Frontal cortex (tissue), 4 donors: ENCODE measurements at places on chromosomes 12 and 14.

DNA sequence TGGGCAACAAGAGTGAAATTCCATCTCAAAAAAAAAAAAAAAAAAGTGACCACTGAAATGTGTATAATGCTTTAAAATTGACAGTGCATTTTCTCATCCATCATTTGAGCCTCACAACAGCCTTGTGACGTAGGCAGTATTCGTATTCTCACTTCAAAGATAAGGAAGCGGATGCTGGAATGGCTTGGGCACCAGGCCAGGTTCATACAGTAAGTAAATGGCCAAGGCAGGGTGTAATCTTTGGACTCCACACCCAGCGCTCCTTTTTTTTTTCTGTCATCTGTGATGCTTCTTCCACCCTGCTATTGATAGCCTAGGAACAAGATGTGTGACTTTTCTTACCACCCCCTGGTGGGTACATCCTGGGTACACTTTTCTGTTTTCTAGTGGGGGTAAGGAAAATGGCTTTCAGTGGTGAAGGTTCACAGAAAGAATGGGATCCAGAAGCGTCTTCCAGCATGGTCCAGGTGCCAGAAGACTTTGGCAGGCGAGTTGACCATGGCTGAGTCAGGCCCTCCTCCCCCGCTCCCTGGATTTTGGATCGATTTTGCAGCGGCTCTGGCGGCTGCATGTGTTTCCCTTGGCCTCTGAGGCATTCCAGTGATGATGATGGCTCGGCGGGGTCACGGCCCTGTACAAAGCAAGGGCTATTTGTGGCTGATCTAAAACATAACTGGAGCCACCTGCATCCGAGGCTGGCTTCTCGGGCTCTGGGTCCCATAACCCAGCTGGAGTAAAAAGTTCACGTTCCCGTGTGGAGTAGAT lies 110.6 kb downstream of the CACNA1C start:
- DNase-seq, result no peak

DNA sequence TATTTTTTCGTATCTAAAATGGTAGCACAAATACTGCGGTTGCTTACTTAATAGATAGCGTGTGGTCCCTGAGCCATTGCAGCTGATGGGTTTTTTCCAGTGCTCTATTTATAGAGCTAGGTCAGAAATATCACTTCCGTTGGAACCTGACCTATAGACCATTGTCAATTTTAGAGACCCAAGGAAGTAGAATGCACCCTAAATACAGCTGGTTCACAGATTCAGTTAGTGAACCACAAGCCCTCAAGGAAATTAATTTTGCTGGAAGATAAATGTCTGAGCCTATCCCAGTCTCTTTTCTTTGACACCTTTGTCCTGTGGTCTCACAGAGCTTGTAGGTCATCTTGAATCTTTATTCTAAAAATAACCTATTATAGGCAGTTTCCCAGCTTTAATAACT lies 391.0 kb downstream of the ZFP36L1 start:
- no peak for DNase-seq

DNA sequence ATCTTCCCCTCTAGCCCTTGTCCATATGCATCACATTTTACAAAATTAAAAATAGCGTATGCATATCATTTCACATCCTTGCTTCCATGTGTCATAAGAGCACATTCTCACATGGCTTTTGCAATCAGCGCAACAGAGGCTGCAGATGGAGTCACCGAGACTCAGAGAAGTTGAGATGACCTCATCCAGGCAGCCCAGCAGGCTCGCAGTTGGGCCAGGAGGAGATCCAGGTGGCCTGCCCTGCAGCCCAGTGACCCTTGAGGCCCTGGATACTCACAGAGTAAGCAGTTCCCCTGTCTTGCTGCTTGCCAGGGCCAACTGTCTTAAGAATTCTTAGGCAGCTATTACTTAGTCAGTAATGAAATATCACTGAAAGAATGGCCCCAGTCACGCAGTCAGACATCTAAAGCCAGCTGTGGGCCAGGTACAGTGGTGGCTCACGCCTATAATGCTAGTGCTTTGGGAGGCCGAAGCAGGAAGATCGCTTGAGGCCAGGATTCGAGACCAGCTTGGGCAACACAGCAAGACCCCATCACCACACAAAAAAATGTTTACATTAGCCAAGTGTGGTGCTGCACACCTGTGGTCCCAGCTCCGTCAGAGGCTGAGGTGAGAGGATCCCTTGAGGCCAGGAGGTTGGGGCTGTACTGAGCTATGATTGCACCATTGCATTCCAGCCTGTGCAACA lies 9.1 kb downstream of the CAMKK2 start:
- DNase-seq, result no peak

DNA sequence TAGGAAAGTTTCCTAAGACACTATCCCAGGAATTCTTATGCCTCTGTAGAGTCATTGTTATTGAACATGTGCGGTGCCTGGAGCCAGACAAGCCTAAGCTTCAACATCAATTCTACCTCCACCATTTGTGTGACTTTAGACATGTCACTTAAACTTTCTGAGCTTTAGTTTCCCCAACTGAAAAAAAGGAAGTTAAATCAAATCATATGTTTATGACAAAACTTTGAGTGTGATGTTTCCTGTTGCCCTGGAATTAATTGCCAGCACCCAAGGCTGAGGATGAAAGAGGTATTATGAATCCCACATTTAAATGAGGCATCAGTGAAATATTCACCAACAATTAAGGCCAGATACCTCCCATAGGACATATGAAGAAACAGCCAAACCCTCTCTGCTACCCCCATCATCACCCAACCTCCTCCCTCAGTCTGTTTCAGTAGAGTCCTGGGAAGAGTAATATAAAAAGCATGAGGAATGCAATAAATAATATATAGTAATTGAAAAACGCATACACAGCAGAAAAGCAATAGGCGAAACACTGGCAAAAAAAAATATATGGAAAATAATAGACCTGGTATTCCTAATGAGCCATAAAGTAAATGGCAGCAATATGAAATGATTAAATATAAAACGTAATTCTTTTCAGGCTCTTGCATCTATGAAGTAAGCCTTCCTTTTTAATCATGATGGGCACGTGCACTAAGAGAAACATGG lies 182.0 kb upstream of the DCN start:
- no peak for DNase-seq

DNA sequence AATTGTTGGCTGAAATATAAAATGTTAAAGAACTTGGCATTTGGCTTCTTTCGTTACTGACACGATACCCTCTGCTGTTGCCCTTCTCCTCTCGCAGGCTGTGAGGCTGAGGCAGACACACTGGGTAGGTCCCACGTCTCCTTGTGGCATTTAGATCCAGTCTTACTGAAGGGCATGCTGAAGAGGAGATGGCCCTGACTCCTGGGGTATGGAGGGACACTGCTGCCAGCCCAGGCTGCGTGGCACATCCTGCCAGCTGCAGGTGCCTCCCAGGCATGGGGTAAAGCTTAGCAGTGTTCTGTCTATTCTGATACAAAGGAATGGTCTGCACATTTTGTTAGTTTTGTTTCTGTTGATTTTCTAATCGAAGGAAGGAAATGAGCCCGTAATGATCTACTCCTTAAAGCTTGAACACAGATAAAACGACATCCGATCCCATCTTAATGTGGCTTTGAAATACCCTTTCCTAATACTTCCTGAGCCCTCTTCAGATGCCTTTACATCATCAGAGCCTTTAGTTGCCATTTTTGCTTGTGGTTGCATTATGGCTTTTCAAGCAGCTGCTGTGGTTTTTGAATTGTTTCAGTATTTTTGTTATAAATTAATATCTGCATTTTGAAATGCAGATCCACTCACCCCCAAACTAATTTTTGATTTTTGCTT lies 61.1 kb downstream of the WDR20 start:
- DNase-seq, result no peak

- DNase-seq, result no peak
Observed at GRCh38 chr14:65080960-65081747, 21.2 kb downstream of the MAX start.

GRCh38 chr12:43338848-43339526 lies 213.0 kb downstream of the ADAMTS20 start:
- no peak for DNase-seq

- DNase-seq, result no peak
Observed at GRCh38 chr12:89701606-89702206, 6.9 kb downstream of the ATP2B1 start.

GRCh38 chr12:13744561-13744960 lies 236.8 kb downstream of the GRIN2B start:
- no peak for DNase-seq

DNA sequence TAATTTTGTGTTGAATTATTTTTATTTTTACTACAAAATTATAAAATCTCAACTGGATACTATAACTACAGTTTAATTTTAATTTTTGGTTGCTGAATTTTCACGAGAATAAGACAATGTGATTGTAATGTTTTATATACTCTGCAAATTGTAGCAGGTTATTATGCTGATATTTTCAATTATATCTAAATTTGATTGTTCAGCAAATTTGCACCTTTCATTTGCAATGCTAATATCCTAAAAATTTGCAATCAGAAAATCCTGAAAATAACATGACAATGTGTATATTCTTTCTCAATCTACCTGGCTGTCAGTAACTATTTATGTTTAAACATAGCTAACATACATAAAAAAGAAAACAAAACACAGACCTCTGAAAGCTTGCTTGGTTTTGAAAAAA lies 932.2 kb upstream of the LRFN5 start:
- DNase-seq, result no peak

- DNase-seq, result no peak
Observed at GRCh38 chr12:26119391-26119989, 5.3 kb downstream of the BHLHE41 start.

DNA sequence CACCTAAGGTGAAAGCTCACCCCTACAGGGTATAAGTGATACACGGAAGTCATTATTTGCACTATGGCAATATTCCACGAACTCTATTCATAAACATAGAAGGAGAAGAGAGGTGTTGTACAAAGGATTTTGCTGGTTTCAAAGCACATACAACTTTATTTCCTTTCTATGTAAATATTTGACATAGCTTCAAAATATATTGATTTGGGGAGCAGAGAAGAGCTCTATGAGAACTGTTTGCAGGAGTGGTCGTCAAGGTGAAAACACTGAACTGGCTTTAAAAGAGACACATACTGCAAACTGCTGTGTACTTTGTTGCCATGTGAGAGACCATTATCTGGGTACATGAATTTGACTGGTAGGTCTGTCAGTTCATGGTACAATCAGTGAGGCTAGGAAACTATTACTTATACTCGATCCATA lies 16.7 kb downstream of the CNIH1 start:
- no peak for DNase-seq

DNA sequence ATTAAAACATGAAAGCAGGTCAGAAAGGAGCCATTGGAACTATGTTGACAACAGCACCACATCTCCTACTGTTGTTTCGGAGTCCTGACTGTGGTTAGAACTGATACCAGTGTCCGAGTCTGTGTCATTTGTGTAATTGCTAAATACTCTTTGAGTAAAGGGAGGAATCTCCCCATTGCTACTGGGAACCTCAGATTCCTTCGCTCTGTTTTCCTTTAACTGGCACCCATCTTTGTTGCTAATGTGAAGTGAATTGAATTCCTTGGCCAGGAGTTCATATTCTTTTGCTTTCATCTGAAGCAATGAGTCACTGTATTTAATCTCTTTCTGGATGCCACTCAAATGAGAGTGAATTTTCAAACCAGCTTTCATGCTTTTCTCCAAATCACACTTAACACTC lies 31.5 kb downstream of the RASSF9 start:
- no peak for DNase-seq

- peak; percentile 67 for DNase-seq
Observed at GRCh38 chr12:109606320-109607028, 32.9 kb downstream of the MVK start.

- DNase-seq, result no peak
Observed at GRCh38 chr12:120841525-120841924, 62.6 kb downstream of the SPPL3 start.

- DNase-seq, result no peak
Observed at GRCh38 chr14:31084385-31084784, 58.2 kb upstream of the STRN3 start.

GRCh38 chr14:34331728-34332623 lies 130.1 kb downstream of the SPTSSA start:
- DNase-seq, result peak; percentile 18

DNA sequence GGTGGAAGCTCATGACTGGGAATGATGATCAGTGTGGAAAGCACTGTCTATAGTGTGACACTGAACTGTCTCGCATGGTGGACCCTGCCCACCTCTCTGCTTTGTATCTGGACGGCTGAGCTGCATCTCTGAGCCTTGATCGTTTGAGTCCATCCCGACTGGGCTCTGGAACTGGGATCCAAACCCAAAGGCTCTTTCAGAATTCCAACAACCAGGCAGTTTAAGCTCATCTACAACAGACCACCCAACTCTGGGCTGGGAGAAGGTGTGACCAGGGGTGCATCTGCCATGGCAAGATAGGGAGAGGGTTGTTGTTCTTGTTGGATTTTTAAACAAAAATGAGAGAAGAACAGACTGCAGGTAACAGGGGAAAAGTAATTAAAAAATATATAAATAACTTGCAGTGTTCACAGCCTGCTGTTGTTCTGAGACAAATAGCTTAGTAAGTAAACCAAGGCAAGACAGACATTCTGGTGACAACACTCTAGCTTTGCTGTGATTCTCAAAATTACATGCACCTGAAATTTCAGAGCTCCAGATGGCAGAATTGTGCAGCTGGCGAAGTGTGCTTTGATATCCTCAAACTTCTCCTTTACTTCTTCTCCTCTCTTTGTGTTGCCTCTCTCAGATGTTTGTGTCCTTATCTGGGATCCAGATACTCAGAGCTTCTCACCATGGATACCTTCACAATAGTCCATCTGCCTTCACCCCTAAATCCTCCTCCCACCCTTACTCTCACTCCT lies 209.6 kb downstream of the EMP1 start:
- DNase-seq, result no peak

- DNase-seq, result no peak
Observed at GRCh38 chr12:23099104-23099503, 474.1 kb downstream of the ETNK1 start.

DNA sequence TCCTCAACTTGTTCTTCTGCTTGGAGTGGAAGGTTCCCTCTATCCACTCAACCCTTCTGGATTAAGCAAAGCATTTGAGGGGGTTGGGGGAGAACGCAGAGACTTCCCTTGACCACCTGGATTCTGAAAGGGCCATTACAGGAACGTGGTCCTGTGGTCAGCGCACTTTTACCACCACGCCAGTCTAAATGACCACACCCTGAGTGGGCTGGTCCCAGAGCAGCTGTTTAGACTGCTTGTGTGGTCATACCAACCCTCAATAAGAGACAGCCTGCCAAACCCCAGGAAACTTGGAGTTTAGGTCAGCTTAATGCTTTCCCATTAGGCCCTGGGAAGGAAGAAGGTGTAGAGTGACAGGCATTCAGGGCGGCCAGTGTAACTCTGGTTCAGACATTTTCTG lies 165.5 kb upstream of the ATP2B1 start:
- DNase-seq, result no peak
